Neural crest cell (in vitro differentiated cells): ENCODE measurements at places on chromosomes 6 and 20. TPM values are rescaled to one million over a fixed set of nuclear protein-coding genes. Genes with fewer than 3 reads are reported as not detected.

CEP57L1 gene
- 19.8 and 21.9 TPM in 2 replicates for total RNA-seq

MACROD2 gene
- total RNA-seq, result 4.0 and 6.4 TPM in 2 replicates

ZC2HC1B gene
- total RNA-seq, result not detected in 2 replicates

CALHM4 gene
- not detected in 2 replicates for total RNA-seq

RHAG gene
- not detected in 2 replicates for total RNA-seq

ZSCAN31 gene
- 5.7 and 6.7 TPM in 2 replicates for total RNA-seq

SLC32A1 gene
- total RNA-seq, result 0.09 and 0.16 TPM in 2 replicates

ELOVL4 gene
- total RNA-seq, result 9.0 and 10.1 TPM in 2 replicates

CFAP61 gene
- 1.7 and 1.9 TPM in 2 replicates for total RNA-seq

- no peak overlapping the region for H3K4me3 ChIP-seq
- peaks cover 4% of the 10 kb centered on the region for H3K27me3 ChIP-seq
- H3K36me3 ChIP-seq, result no peaks in the 10 kb centered on the region
- DNase-seq, result no peak
- no peak overlapping the region for H3K27ac ChIP-seq
Observed at GRCh38 chr20:61807471-61808160, 258.1 kb downstream of the TAF4 start.

- no peak for DNase-seq
- no peak overlapping the region for H3K4me3 ChIP-seq
- no peaks in the 10 kb centered on the region for H3K27me3 ChIP-seq
- H3K4me1 ChIP-seq, result no peaks in the 10 kb centered on the region
- H3K36me3 ChIP-seq, result peaks cover 14% of the 10 kb centered on the region
- H3K27ac ChIP-seq, result no peak overlapping the region
Observed at GRCh38 chr20:41453010-41453950, 86.7 kb upstream of the EMILIN3 start.

DNA sequence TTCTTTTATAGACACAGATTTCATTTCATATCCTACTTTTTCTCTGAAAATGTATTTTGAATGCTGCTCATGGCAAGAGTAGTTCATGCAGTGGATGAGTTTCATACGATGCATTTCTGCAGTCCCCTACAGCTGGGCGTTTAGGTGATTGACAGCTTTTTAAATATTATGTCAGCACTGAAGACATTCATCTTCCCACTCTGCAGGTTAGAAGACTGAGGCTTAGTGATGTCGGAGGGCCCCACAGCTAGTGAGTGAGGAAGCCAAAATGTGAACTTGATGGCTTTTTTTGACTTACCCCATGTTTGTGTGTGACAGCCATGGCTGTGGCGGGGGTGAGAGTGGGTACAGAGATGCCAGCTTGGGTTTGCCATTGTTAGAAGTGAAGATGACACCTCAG, 33.5 kb downstream of the MYH7B start:
- peaks cover 16% of the 10 kb centered on the region for H3K27me3 ChIP-seq
- peaks cover 9% of the 10 kb centered on the region for H3K4me1 ChIP-seq
- no peak for DNase-seq
- peaks cover 3% of the 10 kb centered on the region for H3K36me3 ChIP-seq
- peak overlapping the region; percentile 0 for H3K4me3 ChIP-seq

- no peaks in the 10 kb centered on the region for H3K36me3 ChIP-seq
- no peaks in the 10 kb centered on the region for H3K4me1 ChIP-seq
- H3K4me3 ChIP-seq, result no peak overlapping the region
- peaks cover 36% of the 10 kb centered on the region for H3K27me3 ChIP-seq
- H3K27ac ChIP-seq, result no peak overlapping the region
Observed at GRCh38 chr6:33061987-33062386, 11.5 kb downstream of the HLA-DPA1 start.

DNA sequence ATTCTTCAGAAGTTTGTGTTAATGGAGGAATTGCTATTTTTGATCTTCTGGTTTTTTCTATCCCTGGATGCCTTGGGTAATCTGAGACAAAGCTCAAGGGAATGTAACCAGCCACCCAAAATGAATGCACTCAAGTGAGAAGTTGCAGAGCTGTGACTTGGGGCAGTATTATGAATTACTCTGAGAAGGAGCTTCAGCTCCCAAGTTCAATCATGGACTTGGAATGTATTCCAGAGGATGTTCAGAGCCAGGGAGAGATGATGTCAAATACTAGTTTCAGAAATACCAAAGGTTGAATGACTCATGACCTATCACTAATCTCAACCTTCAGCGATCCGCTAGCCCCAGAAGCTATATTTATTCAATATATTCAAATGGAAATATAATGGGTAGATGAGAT, 375.2 kb upstream of the PLCB4 start:
- H3K36me3 ChIP-seq, result peaks cover 17% of the 10 kb centered on the region
- H3K4me1 ChIP-seq, result no peaks in the 10 kb centered on the region
- H3K27me3 ChIP-seq, result no peaks in the 10 kb centered on the region
- no peak overlapping the region for H3K27ac ChIP-seq

GRCh38 chr6:57303931-57304681, 13.3 kb upstream of the PRIM2 start:
- no peak overlapping the region for H3K4me3 ChIP-seq
- no peak overlapping the region for H3K27ac ChIP-seq
- peaks cover 16% of the 10 kb centered on the region for H3K27me3 ChIP-seq
- H3K36me3 ChIP-seq, result no peaks in the 10 kb centered on the region
- no peak for DNase-seq
- H3K4me1 ChIP-seq, result no peaks in the 10 kb centered on the region

- DNase-seq, result no peak
- H3K27ac ChIP-seq, result no peak overlapping the region
- peaks cover 20% of the 10 kb centered on the region for H3K36me3 ChIP-seq
- no peaks in the 10 kb centered on the region for H3K4me1 ChIP-seq
- H3K27me3 ChIP-seq, result no peaks in the 10 kb centered on the region
Observed at GRCh38 chr20:48632825-48633619, 194.8 kb downstream of the PREX1 start.

- H3K27ac ChIP-seq, result peak overlapping the region; percentile 99
- peak overlapping the region; percentile 92 for H3K4me3 ChIP-seq
- H3K4me1 ChIP-seq, result peaks cover 31% of the 10 kb centered on the region
- no peak for DNase-seq
Observed at GRCh38 chr20:38961530-38962043, 557 bp upstream of the DHX35 start.

DNA sequence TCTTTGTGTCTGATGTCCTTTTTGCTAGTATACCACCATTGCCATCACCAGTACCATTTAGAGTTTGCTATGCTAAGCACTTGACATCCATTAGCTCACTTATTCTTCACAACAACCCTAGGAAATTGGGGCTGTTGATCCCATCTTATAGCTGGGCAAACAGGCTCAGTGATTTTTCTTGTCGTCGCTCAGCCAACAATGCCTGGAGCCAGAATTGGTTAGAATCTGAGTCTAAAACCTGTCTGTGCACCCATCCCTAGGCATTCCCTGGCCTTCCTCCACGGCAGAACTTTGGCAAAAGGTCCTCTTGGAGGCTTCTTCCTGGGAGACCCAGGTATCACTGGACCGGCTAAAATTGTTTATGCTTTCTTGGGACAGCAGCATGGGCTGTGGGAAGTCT, 20.9 kb downstream of the PHF20 start:
- peaks cover 10% of the 10 kb centered on the region for H3K4me1 ChIP-seq
- H3K27ac ChIP-seq, result no peak overlapping the region
- no peaks in the 10 kb centered on the region for H3K27me3 ChIP-seq

DNA sequence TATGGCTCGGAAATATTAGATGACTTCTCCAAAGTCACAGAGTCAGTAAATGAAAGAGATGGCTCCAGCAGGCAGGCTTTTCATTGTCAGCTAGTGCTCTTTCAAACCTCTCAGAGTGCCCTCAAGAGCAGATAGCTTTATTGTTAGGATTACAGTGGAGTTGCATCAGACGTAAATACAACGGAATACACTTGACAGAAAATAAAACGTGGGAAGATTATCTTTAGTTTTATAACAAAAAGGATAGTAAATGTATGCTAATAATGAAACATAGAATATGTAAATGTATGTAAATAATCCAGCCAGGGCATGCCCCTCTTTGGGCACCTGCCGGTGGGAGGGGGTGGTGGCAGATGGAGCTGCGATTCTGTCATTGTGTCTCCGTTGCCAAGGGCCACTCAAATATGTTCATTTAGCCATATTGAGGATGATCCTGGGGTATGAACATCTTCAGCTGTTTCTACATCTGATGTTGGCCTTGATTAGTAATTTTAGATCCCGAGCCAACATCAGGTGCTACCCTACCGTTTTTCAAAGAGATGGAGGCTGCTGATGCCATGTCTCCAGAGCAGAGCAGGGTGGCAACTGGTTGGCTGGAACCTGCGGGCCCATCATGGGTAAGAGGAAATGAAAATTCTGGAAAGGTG, 358.3 kb upstream of the SULF2 start:
- H3K4me3 ChIP-seq, result no peak overlapping the region
- no peak overlapping the region for H3K27ac ChIP-seq
- no peak for DNase-seq
- peaks cover 24% of the 10 kb centered on the region for H3K4me1 ChIP-seq

DNA sequence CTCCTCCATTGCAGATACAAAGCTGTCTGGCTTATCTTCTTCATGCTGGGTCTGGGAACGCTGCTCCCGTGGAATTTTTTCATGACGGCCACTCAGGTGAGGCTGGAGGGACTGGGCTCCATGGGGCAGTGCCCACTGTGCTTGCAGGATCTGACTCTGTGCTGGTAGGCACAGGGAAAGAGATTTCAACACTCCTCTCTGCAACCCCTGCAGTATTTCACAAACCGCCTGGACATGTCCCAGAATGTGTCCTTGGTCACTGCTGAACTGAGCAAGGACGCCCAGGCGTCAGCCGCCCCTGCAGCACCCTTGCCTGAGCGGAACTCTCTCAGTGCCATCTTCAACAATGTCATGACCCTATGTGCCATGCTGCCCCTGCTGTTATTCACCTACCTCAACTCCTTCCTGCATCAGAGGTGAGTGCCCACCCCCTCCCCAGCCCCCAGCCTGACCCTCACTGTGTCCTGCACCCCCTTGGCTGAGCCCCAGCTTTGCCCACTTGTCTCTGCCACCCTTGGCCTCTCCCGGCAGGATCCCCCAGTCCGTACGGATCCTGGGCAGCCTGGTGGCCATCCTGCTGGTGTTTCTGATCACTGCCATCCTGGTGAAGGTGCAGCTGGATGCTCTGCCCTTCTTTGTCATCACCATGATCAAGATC, 6.1 kb downstream of the SLC29A1 start:
- no peaks in the 10 kb centered on the region for H3K27me3 ChIP-seq
- no peaks in the 10 kb centered on the region for H3K36me3 ChIP-seq
- H3K27ac ChIP-seq, result no peak overlapping the region
- no peak for DNase-seq
- peak overlapping the region; percentile 54 for H3K4me3 ChIP-seq

DNA sequence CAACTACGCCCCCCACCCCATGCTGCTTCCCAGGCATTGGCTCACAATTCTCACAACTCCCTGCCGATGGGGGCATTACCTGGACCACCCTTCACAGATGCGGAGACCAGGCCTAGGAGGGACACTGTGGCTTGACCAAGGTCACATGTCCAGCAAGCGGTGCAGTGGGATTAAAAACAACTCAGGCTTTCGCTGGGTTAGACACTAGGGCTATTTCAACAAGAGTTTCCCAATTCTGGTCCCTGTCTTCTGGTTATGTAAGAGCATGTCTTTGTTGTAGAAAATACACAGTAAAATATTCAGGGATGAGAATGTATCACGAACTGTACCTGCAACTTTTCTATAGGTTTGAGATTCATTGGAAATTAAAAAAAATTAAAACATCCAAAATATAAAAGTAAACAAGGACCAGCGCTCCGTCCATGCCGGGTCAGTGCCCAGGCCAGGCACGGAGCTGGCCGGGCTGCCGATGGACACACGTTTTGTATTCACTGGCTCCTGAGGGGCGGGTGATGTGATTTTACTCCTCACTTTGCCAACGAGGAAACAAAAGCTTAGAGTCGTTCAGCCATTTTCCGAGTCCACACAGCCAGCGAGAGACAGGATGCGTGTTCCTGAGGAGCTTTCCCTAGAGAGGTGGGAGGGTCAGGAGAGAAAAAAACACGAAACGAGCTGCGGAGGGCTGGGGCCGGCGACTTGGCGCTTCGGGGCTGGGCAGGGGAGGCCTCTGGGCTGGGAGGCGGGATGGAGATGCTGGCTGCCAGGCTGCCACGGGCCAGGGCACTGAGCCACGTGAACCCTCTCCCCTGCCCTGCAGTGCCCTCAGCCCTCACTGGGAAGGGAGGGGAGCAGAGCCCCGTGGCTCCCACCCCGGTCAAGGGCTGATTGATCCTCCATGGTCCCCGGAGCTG, 17.1 kb upstream of the VSTM2L start:
- H3K4me1 ChIP-seq, result no peaks in the 10 kb centered on the region
- H3K27ac ChIP-seq, result no peak overlapping the region
- no peak overlapping the region for H3K4me3 ChIP-seq

GRCh38 chr6:97656706-97657350, 373.8 kb upstream of the MMS22L start:
- no peaks in the 10 kb centered on the region for H3K36me3 ChIP-seq
- no peaks in the 10 kb centered on the region for H3K27me3 ChIP-seq
- DNase-seq, result no peak
- H3K4me1 ChIP-seq, result peaks cover 28% of the 10 kb centered on the region
- H3K4me3 ChIP-seq, result peak overlapping the region; percentile 50

GRCh38 chr6:96610019-96610418, 47.1 kb downstream of the FHL5 start:
- no peak overlapping the region for H3K4me3 ChIP-seq
- DNase-seq, result no peak
- no peaks in the 10 kb centered on the region for H3K27me3 ChIP-seq
- H3K4me1 ChIP-seq, result no peaks in the 10 kb centered on the region
- H3K27ac ChIP-seq, result no peak overlapping the region

GRCh38 chr6:41878246-41878645, 16.9 kb downstream of the USP49 start:
- no peak overlapping the region for H3K27ac ChIP-seq
- H3K27me3 ChIP-seq, result no peaks in the 10 kb centered on the region
- no peak overlapping the region for H3K4me3 ChIP-seq
- no peaks in the 10 kb centered on the region for H3K4me1 ChIP-seq
- H3K36me3 ChIP-seq, result no peaks in the 10 kb centered on the region

- H3K36me3 ChIP-seq, result no peaks in the 10 kb centered on the region
- no peak overlapping the region for H3K27ac ChIP-seq
- H3K4me1 ChIP-seq, result no peaks in the 10 kb centered on the region
- H3K27me3 ChIP-seq, result no peaks in the 10 kb centered on the region
- H3K4me3 ChIP-seq, result no peak overlapping the region
Observed at GRCh38 chr6:129153257-129153656, 270.3 kb downstream of the LAMA2 start.
